ENCODE measurements at places on chromosomes 4 and X.

DNA sequence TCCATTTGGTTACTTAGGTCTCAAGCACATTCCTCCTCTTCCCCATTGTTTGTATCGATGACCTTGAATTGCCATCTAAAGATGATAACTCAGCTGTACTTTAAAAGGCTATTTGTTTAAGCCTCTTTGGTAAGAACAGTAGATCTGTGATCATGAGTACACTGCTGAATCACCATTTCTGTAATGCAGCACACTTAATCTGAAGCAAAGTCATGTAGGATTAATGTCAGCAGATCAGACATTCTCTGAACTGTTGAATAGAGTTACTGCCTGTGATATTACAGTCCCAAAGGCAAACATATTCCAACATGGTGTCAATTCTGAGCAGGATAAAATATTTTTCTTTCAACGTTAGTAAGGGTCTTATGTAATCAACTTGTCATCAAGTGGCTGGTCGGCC is 631.6 kb downstream of the TECRL start:
- no peak for DNase-seq

- no peak for DNase-seq
Observed at GRCh38 chr4:79915246-79915645, 157.8 kb downstream of the ANTXR2 start.

DNA sequence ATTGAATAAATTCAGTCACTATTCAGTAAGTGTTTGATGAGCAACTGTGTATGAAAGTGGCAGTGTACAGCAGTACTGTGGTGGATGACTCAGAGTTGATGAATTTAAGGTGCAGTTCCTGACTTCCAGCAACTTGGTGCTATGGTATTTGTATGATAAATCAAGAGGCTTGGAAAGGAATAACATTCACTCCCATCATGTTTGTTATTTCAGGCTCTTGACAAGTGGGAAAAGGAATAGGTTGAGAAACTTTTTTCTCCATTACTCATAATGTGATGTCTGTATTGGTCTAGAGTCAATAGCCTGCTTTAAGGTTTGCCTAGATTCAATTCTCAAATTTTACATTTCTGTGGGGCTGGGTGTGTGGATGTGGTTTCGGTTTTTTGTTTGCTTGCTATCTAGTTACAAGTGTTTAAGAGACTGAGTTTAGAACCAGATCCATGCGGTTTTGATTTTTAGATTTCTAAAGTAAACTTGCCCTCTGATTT is 35.1 kb upstream of the CYP2U1 start:
- DNase-seq, result no peak

DNA sequence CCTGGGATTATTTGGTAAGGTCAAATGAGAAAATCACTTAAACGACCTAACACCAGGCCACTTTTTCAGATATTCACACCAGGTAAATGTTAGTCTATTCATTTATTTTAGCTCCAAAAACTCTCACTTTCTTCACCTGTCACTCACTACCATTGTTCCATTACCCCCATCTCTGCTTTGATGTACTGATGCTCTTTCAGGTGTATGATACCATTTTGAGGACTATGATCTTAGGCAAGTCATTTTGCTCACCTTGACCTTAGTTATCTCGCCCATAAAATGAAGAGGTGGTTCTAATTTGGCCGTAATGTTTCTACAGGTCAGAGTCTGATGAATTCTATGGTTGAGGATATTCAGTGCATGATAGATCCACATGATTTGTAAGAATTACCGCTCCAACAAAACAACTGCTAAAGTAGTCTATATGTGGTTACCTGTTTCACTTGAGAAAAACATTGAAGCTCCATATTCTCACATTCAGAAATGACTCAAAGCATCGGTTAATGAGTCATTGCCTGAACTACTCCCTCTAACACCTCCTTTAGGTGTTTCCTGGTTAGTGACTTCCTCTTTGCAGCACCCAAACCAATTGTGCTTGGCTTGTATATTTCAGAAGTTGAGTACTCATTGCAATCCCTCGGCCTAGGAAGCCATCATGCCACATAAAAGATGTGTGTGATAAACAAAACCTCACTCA is 4.5 kb downstream of the DTHD1 start:
- peak; percentile 77 for DNase-seq

- DNase-seq, result no peak
Observed at GRCh38 chr4:109177096-109177810, 125.2 kb downstream of the COL25A1 start.

DNA sequence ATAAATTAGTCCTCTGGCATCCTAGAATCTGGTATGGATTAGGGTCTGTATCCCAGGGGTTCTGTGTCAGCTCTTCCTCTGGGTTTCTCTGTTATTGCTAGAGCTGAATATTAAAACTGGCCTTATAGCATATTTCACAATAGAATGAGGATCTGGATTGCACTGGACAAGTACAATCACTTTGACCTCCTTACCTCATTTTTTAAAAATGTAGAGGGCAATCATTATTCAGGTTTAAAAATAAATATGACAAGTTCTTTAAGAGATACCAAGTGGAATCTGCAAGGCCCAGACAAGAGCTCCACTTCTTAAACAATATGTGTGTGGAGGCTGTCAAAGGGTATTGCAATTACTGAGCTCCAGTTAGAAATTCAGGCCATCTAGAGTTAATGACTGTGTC is 1.4 kb downstream of the PALLD start:
- no peak for DNase-seq

GRCh38 chrX:86149119-86149518 is 868 bp downstream of the DACH2 start:
- DNase-seq, result no peak

- DNase-seq, result no peak
Observed at GRCh38 chr4:170198747-170199146, 109.0 kb upstream of the AADAT start.

GRCh38 chrX:154812341-154813101 is 7.2 kb upstream of the MPP1 start:
- no peak for DNase-seq

DNA sequence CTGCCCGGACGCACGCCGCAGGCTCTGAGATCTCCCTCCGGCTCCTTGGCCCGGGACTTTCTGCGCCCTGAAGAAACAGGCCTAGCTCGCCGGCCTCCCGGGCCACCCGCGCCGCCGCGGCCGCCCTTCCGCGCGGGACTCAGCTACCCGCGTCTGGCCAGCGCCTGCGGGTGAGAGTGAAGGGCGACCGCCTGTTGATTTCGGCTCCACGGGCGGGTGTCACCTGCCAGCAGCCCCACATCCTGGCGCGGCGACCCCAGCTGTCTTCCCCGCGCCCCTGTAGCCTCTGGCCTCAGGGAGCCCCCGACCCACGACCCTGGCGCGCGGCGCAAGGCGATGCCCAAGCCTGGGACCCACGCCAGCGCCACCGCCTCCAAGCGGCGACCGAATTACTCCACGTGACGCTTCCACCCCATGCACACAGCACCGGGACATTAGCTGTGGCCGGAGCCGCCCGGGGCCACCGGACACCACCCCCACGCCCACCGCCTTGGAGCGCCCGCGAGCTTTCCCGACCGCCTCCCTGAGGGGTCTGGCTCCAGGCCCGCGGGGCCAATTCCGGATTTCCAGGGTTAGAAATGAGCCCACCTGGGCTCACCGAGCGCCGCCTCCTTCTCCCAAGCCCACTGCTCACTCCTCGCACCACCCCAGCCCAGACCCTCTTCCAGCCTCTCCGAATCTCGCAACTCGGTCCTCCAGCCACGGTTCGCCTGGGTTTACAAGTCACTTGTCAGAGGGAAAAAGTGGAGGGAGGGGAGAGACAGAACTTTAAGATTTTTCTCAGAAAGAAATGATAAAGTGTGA is 10.2 kb downstream of the ARX start:
- DNase-seq, result no peak

- no peak for DNase-seq
Observed at GRCh38 chrX:38959736-38960135, 158.5 kb downstream of the MID1IP1 start.

GRCh38 chr4:147355847-147356246 is 125.0 kb upstream of the EDNRA start:
- no peak for DNase-seq

GRCh38 chr4:77153006-77153405 is 4.0 kb upstream of the CCNG2 start:
- DNase-seq, result no peak

GRCh38 chrX:66036231-66036630 is 3.6 kb downstream of the VSIG4 start:
- no peak for DNase-seq

GRCh38 chr4:82718162-82718940 is 80.2 kb downstream of the SCD5 start:
- DNase-seq, result no peak

GRCh38 chr4:86233681-86234080 is 126.2 kb downstream of the MAPK10 start:
- DNase-seq, result no peak

DNA sequence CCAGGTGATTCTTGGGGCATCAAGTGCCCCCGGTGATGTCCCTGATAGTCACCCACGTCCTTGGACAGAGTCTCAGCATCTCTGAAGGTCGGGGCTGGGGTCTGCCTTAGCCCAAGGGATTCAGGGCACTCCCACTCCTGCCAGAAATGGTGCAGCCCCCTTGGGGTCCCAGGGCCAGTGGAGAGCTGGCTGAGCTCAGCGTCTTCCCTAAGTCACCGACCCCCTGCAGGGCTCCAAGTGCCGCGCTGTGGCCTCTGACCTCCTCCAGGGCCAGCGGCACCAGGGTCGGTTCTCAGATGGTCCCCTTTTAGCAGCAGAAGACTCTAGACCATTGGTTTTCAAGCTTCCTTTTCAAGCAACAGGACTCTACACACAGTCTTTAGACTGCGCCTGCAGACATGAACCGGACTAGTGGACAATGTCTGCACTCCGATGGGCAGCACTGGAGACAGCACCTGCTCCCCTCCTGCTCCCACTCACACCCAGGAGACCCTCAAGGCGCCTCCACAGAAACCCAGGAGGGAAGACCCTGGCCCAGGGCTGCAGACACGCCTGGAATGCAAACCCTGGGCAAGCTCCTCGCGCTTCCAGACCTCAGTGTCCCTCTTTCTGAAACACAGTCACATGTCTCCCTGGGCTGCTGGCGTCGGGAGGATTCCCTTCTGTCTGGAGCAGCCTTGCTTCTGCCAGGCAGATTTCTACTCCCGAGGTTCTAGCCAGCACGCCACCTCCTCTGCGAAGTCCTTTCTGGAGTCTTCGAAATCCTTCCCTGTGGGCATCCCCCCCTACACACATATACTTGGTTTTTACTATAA is 53.9 kb downstream of the ABLIM2 start:
- DNase-seq, result no peak

DNA sequence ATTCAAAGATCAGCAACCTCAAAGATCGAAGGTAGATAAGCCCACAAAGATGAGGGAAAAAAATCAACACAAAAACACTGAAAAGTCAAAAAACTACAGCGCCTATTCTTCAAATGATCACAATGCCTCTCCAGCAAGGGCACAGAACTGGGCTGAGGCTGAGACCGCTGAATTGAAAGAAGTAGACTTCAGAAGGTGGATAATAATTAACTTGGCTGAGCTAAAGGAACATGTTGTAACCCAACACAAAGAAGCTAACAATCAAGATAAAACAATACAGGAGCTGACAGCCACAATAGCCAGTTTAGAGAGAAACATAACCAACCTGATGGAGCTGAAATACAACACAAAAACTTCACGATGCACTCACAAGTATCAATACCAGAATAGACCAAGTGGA is 231.1 kb downstream of the STPG2 start:
- no peak for DNase-seq

DNA sequence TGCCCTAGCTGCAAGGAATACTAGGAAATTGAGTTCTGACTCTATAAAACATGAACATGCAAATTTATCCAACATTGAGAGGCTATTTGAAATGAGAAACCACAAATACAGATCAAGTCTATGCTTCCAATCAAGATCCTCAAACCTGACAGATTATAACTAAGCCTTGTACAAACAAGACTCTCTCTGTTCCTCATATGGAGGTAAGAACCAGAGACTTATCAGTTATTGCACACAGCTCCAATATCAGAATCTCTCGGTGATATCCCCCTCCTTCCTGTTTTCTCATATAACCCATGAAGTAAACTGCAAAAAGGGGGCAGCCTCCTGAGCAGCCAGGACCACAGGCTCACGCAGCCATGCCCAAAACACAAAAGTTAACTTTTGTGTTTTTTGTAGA is 36.5 kb downstream of the FBXW7 start:
- no peak for DNase-seq

- no peak for DNase-seq
Observed at GRCh38 chr4:87121341-87122065, 98.9 kb downstream of the KLHL8 start.

DNA sequence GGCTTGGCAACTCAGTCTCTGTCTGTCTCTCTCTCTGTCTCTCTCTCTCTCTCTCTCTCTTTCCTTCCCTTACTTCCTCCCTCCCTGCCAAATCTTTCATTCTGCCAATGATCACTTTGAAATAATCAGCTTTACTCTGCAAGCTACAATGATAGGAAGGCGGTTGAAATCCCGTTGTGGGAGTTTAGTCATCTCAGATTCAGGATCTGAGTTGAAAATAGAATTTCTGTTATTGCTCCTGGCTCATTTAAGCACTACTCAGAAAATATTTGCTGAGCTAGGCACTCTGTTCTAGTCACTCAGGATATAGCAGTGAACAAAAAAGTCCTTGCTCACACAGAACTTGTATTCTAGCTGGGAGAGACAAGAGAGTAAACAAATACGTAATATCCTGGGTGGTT is 56.3 kb upstream of the DCTD start:
- DNase-seq, result no peak

DNA sequence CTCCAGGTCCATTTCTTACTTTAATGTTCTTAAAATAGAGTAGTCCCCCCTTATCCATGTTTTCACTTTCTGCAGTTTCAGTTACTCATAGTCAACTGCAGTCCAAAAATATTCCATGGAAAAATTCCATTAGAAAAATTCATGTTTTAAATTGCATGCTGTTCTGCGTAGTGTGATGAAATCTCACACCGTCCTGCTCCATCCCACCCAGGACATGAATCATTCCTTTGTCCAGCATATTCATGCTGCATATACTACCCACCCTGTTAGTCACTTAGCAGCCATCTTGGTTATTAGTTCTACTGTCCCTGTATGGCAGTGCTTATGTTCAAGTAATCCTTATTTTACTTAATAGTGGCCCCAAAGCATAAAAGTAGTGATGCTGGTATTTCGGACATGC is 5.4 kb upstream of the PDLIM5 start:
- DNase-seq, result no peak

Measured in activated effector memory CD4-positive, alpha-beta T cell treated with anti-CD3 and anti-CD28 coated beads, Interleukin-2, amount 50 U/mL, for 16 hours (primary cell).